Activated naive CD4-positive, alpha-beta T cell (primary cell): ENCODE measurements at places on chromosomes 12 and 14.

DNA sequence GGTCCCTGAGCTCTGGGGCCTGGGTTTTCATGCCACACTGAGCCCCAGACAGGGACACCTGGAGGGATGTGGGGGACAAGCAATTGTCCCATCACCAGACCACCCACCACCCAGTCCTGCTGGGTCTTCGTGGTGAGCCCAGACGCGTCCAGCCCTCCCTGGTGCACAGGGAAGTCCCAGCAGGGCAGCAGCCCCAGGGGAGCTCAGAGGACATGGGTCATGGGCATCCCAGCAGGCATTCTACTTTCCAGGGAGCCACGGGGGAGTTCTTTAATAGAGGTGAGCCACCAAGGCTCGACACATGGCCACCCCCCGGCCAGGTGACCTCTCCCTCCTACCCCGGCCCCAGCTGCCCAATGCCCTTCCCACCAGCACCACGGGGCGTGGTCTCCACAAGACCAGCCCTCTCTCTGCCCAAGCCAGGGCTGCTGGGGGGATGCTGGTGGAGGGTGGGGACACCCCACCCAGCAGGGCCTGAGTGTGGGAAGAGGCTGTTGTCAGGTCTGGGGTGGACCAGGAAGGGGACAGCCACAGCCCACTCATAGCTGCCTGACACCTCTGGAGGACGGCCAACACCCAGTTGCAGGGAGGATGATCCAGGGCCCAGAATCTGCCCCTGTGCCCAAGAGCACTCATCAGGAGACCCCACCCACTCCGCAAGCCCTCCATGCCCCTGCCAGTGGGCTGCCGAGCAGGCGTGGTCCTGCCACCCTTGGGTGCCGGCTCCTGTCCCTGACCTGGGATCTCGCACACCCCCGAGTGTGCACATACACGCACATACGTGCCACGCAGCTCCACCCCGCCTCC is 14.1 kb downstream of the AKT1 start:
- DNase-seq, result no peak

DNA sequence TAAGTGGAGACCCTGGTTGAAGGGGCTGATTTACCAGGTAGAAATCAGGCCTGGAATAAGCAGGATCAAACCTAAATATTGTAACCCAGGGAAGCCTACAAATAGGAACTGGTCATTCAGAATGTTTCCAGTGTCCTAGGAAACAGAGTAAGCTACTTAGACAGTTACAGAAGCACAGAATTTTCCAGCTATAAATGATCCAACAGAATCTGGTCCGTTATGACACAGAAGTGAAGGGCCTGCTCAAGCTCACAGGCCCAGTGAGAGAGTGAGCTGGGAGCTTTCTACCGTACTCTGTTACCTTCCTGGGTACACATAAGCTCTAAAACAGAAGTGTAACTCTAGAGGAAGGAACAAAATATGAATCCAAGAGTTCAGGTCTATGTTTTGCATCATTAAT is 119.1 kb downstream of the TTC7B start:
- no peak for DNase-seq

DNA sequence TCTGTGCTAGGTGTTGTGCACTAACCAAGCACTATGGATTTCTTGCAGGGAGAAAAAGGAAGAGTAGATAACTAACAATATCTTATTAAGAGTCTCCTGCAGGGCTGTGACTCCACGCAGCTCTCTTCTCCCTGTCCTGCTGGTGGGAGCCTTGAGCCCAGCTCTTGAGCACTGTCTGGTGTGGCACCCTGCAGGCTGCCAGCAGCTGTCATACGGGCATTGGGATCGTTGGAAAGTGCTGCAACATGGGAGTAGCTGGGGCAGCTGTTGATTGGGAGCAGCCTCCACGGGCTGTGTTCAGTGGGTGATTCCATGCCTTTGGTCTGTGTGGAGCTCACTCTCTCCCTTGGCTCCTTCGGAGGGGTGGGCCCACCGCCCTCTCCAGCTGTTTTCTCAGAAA is 125.3 kb downstream of the FBXL14 start:
- DNase-seq, result no peak

DNA sequence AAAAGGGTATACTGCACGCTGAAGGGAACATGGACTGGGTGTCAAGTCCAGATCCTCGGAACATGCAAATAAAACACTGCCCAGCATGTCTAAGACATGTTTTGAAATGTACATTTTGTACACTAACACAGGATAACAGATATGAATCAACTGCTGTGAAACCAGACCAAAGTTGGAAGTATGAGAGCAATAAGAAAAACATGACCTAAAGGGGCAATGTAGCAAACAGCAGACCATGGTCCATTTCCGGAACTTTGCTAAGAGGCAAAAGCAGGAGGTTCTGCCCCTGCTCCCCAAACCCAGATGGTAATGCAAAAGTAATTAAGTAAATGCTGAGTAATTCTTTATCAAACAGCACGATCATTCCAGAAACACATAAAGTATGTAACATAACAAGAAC is 125.2 kb downstream of the SLC25A21 start:
- no peak for DNase-seq

GRCh38 chr12:54427106-54427505 is 8.0 kb upstream of the ITGA5 start:
- DNase-seq, result no peak

DNA sequence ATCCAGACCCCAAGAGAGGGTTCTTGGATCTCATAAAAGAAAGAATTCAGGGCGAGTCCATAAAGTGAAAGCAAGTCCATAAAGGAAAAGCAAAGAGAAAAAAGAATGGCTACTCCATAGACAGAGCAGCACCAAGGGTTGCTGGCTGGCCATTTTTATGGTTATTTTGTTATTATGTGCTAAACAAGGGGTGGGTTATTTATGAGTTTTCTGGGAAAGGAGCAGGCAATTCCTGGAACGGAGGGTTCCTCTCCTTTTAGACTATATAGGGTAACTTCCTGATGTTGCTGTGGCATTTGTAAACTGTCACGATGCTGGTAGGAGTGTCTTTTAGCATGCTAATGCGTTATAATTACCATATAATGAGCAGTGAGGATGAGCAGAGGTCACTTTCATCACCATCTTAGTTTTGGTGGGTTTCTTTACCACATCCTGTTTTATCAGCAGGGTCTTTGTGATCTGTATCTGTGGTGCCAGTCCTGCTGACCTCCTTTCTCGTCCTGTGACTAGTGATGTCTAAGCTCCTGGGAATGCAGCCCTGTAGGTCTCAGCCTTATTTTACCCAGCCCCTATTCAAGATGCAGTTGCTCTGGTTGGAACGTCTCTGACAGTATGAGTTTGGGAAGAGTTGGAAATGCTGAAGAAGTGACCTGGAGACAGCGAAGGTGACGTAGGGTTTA is 100.5 kb downstream of the ZNF664 start:
- DNase-seq, result no peak

GRCh38 chr14:86027144-86027543 is 497.2 kb downstream of the FLRT2 start:
- no peak for DNase-seq

DNA sequence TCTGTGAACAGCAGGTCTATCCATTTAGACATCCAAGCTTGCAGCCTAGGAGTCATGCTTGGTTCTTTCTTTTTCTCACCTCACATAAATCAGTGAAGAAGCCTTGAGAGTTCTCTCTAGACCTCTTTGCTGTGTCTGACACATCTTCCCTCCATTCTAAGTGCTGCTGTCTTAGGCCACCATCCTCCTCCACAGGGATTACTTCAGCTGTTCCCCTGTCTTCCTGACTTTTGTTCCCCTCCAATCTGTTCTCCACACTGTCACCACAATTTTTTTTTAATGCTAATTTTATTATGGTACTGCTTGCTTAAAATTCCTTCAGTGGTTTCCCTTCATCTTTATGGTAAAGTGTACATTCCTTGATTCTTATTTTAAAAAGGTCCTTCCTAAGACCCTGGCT is 71.8 kb downstream of the DERA start:
- no peak for DNase-seq

- DNase-seq, result no peak
Measured at GRCh38 chr12:56087220-56087619, 7.3 kb downstream of the ERBB3 start.
